ENCODE measurements at places on chromosomes 4 and X.
A peak's percentile ranks its signal among the peaks of the same experiment; 100 is the strongest.

DNA sequence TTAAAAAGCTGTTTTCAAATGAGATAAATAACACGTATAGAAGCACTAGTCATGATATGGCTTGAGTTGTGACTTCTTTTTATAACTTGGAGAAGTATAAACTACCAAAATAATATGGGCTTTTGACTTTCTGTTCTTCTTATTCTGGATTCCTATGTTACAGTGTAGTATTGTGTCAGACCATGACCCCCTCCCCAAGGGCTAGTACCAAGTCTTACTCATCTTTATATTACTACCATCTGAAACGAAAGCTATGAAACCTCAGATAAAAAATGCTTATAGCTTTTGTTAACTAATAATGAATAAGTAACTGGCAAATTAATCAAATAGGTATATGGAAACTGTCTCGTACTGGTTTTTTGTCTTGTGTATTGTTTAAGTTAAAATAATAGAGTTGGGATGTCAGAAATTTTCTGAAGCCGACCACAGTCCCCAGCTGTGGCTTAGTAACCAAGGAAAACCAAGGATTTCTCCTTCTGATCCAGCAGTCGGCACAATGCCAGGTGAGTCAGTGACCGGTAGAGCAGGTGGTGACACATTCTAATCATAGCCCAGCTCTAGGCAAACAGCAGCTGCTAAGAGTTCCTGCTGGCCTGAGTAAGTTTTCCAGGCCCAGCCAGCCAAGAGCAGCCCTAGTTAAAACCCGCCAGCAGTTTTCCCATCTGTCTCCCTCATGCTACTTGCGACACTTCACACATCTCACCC, 163.3 kb upstream of the PRDX4 start:
- peak; percentile 82 for DNase-seq

GRCh38 chr4:79237851-79238250, 88.0 kb downstream of the NAA11 start:
- no peak for DNase-seq

DNA sequence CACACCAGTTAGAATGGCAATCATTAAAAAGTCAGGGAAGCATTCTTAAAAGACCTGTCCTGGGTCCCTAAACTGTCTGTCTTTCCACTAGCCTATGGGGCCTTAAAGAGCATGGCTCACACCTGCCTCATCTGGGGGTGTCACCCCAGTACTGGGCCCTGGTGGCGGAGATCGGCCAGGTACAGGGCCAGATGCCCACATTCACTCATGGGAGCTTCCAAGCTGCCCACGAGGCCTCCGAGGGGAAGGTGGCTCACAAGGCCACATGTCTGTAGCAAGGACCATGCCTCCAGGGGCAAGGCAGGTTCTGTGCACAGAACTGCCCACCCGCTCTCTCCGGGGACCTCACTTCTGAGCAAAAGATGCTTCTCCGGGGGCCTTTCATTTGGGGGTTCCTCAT, 55.5 kb upstream of the AFAP1 start:
- no peak for DNase-seq

GRCh38 chr4:140876615-140877364, 120.6 kb upstream of the TBC1D9 start:
- DNase-seq = no peak

DNA sequence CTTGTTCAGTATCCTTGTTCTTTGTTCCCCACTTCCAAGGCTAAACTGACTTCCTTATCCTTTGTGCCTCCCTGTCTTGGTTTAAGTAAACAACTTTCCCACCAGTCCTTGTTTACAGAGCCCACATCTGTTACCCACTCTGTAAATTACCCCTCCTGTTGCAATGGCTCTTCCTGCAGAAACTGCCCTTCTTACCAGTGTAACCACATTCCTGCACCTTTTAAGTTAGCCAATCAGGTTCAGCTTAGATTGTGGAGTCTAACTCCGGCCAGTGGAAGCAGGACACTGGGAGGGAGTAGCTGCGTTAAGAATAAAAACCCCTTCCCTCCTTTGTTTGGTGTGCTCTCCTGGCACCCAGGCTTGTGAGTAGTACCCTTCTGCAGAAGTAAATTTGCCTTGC, 360.9 kb downstream of the PRDM5 start:
- DNase-seq = peak; percentile 8

- no peak for DNase-seq
Measured at GRCh38 chr4:6463311-6464289, 8.8 kb downstream of the PPP2R2C start.
